ENCODE measurements at places on chromosomes 7 and 10. TPM values are rescaled to one million over a fixed set of nuclear protein-coding genes. Genes with fewer than 3 reads are reported as not detected.

DNA sequence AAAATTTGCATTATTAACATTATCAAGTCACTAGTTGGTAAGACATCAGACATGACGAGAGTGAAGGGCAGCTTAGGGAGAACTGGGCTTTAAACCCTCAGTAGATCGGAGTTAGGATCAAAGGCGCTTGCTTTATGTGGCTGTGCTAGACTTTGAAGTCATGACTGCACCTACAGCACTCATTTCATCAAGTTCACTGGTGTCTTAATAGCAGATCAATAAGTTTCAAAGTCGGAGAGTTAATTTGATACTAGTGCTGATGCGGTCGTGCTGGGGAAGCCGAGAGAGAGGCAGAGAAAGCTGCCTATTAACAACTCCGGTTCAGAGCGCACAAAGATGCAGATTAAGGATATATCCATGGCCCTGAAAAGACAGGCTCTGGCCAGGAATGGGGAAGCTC is 172.9 kb downstream of the TCF7L2 start:
- peaks cover 10% of the 10 kb centered on the region for H3K27me3 ChIP-seq
- H3K36me3 ChIP-seq = no peaks in the 10 kb centered on the region
- no peak overlapping the region for H3K27ac ChIP-seq
- peaks cover 6% of the 10 kb centered on the region for H3K4me1 ChIP-seq

The FEZF1 gene
- total RNA-seq = not detected

GRCh38 chr10:132209130-132209529 is 22.4 kb downstream of the DPYSL4 start:
- H3K27me3 ChIP-seq = no peaks in the 10 kb centered on the region
- no peak overlapping the region for H3K27ac ChIP-seq
- H3K4me1 ChIP-seq = no peaks in the 10 kb centered on the region
- H3K4me3 ChIP-seq = no peak overlapping the region
- DNase-seq = no peak

- no peaks in the 10 kb centered on the region for H3K4me1 ChIP-seq
- no peaks in the 10 kb centered on the region for H3K27me3 ChIP-seq
- no peak overlapping the region for H3K27ac ChIP-seq
- no peak overlapping the region for H3K4me3 ChIP-seq
- no peaks in the 10 kb centered on the region for H3K36me3 ChIP-seq
These were observed 14.8 kb downstream of the AKR1D1 start for GRCh38 chr7:138091032-138091431.

The CCDC3 gene
- total RNA-seq = 0.15 TPM
